AG09319 (cell line): ENCODE measurements at places on chromosomes 7 and 10.
A peak's percentile ranks its signal among the peaks of the same experiment; 100 is the strongest.

GRCh38 chr10:119404719-119405519 lies 137.6 kb downstream of the RGS10 start:
- DNase-seq, result no peak

- DNase-seq, result no peak
Measured at GRCh38 chr7:7582596-7582995, 15.9 kb downstream of the MIOS start.

DNA sequence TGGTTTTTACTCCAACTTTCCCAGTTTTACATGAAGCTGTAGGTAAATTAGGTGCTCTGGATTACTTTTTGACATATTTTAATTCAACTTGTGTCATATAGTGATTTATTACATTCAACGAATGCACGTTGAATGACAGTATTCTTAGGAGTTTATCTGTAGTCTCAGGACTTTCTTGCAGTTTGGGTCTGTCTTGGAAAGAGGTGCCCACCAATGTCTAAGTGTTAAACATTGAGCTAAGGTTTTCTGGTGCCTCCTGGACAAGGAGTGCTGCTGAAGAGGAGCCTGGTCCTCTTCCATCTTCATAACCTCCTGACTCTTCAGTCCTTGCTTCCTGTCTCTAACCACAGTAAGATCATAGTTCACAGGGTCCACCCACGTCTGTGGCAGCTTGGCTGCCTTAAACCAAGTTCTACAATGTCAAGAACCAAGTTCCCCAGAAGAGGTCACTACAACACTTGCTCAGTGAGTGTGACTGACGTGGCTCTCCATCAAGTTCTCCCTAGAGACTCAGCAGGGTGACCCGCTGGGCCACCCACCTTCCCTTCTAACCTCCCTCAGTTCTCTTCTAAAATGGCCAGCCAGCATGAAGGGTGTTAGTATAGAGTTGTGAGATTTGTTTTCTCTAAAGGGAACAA lies 6.1 kb downstream of the NPY start:
- DNase-seq, result no peak

- DNase-seq, result no peak
Measured at GRCh38 chr10:49050906-49051305, 64.4 kb downstream of the VSTM4 start.

- DNase-seq, result no peak
Measured at GRCh38 chr7:129122078-129122750, 22.3 kb upstream of the TSPAN33 start.

DNA sequence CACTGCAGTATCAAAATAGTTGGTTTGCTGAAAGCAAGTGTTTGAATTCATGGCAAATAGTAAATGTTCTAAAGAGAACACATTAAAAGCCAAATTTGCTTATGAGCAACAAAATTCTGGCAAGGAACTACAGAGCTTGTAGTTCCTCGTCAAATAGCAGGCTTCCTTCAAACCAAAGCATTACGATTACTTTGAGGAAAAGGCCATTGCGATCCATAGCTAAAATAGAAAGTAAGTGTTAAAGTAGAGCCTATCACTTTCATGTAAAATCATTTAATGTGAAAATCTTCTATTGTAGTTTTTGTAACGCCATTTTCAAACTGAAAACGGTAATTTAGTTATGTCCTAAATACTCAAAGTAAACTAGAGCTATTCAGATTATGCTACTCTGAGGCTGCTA lies 20.1 kb downstream of the CACNA2D1 start:
- no peak for DNase-seq

DNA sequence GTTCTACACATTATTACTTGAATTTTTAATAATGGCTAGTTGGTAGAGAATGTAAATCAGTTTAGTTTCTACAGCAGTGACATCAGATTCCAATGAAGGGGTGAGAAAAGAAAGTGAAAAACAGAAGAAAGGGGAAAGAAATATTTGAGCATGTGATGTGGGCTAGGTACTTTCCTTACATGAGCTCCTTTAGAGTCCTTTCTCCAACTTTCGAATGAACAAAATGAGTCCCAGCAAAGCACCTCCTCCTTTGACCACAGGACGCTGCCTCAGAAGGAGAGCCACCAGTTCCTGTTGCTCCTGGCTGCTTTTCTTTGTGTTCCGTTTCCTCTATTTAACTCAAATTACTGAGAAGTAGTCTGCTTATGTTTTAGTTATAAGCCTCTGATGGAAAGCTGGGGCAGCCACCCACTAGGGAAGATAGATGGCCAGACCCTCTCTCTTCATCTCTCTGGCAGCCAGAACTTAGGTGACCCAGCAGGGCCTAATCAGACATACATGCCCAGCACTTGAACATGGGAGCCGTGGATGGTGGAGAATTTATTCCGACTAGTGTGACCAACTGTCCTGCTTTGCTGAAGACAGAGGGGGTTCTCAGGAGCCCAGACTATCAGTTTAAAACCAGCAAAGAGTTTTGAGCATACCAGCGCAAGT lies 82.4 kb upstream of the NME8 start:
- DNase-seq, result no peak

DNA sequence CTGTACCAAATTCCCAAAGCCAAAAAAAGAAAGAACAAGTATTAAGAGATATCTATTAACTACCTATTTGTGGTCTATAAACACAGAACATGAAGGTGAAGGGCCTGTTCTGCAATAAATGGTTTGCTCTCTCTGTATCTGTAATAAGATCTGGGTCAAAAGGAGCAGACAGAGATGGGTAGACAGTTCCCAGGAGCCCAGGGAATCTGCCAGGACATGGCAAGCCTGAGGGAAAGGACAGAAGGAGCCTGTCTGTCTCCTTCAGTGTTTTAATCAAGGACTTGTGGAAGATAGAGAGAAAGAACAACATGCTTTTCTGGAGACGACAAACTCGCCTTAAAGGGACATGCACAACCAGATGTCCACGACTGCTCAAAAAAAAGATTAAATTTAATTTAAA lies 165.7 kb downstream of the ELMO1 start:
- DNase-seq, result no peak

GRCh38 chr7:17239683-17240521 lies 58.5 kb upstream of the AHR start:
- DNase-seq, result peak; percentile 19

DNA sequence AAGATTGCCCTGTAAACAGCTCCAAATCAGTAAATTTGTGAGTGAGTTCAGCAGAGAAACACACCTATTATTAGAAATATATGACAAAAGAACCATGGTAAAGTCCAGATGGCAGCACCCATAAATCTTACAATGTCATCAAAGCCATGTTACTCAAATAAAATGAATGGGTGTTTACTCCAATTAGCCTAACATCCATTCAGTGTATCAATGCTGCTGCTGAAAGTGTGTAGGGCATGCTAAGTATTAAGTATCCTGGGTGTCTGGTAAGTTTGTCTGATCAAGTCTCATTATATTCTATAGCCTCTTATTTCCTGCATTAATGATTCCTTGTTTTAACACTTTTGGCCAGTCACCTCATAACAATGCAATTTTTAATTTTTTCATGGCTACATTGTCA lies 185.5 kb upstream of the STEAP4 start:
- no peak for DNase-seq

- no peak for DNase-seq
Measured at GRCh38 chr10:14904316-14904732, 25.7 kb downstream of the SUV39H2 start.

- peak; percentile 68 for DNase-seq
Measured at GRCh38 chr10:45008524-45009161, 7.9 kb downstream of the ZNF22 start.

DNA sequence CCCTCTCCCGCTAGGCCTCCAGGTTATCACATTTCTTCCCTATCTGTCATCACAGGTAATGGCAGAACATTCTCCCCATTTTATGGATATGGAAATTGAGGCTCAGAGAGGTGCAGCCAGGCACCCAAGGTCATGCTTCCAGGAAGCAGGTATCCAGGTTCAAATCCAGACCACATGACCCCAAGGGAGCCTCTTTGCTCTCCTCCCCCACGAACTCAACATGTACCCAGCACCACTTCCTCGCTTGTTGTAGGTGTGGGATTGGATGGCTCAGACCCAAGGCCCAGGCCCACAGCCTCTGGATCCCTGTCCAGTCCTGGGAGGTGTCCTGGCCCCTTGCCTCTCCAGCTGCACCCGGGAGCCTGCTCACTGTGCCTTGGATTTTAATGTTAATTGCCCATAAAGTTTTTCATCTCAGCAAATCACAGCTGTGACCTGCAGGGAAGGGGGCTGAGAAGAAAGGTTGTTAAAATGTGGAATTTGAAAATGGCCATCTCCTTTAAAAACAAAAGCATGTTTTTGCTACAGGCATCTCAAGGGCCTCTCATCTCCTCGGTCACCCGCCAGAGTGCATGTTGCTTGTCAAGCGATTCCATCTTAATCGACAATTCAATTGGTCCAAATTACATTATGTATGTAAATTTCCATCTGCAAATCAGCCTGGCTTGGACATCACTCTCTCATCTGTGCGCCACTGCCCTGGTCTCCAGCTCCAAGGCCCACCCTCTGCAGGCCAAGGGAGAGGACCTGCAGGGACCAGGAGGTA lies 205.4 kb upstream of the ZMIZ1 start:
- no peak for DNase-seq

DNA sequence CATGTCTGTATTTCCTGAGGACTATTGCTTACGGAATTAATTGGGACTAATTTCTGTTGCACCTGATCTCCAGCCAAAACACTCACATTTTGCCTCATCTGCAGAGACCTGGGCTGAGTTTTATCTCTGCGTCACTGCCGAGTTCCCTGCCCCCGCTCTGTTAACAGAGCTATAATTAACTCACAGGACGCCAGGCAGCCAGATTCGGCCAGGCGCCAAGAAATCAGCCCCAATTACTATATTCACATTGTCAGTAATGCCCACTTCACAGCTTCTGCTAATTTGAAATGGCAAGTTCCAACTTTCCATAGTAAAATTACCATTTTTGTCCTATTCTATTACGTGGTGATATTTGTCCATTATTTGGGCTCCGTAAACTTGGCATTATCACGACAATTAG lies 130.5 kb downstream of the CUX1 start:
- no peak for DNase-seq

DNA sequence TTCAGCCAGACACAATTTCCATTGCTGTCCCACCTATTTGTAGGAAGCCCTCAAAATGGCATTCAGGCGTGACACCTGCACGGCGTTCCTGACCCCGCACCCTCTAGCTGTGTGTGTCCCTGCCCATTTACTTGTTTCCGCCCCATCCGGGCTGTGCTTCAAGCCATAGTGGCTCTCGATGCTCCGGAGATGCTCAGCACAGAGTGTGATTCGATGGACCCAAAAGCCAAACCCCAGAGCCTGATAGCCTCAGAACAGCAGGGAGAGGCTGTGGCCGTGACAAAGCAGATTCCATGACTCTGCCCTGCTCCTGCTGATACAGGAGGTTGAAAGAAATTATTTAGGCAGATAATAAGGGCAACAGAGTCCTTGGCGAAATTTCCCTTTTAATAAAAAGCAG lies 13.4 kb downstream of the BUD31 start:
- no peak for DNase-seq

- DNase-seq, result peak; percentile 48
Measured at GRCh38 chr10:788796-789748, 99.6 kb upstream of the DIP2C start.

DNA sequence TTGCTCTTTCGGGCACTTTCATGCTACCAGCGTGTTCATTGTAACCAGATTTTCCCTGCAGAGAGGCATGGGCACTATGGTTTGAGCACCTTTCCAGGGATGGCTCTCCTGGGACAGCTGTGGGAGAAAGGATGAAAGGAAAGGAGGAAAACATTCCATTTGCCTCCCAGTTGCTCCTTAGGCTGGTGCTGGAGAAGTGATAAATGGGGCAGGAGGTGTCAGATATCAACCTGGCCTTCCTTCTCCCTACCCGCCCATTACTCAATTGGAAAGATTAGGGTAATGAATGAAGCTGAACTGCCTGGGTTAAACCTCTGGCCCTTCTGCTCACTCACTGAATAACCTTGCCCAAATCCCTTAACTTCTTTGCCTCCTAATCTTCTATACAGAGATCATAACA lies 228.4 kb downstream of the PLXNA4 start:
- DNase-seq, result no peak

DNA sequence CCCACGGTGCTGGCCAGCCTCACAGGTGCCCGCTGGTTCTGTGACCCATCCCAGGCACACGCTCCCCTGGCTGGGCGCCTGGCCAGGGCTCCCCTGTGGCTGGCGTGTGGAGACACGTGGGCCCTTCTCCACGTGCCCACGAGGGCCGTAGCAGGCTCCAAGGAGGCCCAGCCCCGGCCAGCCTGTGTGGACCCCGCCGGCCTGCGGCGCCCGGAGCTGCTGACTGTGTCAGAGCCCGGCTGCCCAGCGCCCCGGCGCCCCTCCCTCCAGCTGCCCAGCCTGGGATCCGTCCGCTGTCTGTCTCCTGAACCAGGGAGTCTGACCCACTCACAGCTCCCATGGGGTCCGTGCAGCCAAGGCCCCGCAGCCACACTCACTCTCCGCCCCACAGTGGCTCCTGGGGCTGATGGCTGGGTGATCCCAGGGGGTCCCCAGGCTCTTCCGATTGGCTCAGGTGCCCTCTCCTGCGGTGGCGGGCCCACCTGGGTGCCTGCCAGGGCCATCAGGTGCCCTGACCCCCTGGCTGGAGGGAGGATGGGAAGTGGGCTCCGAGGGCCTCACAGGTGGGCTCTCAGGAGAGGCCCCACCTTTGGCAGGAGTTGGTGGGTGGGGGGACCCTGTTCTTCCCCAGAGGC lies 9.6 kb downstream of the TMEM184A start:
- no peak for DNase-seq

GRCh38 chr10:31296754-31297153 lies 22.3 kb upstream of the ZEB1 start:
- DNase-seq, result no peak

- no peak for DNase-seq
Measured at GRCh38 chr10:131933696-131934086, 32.9 kb downstream of the PPP2R2D start.

DNA sequence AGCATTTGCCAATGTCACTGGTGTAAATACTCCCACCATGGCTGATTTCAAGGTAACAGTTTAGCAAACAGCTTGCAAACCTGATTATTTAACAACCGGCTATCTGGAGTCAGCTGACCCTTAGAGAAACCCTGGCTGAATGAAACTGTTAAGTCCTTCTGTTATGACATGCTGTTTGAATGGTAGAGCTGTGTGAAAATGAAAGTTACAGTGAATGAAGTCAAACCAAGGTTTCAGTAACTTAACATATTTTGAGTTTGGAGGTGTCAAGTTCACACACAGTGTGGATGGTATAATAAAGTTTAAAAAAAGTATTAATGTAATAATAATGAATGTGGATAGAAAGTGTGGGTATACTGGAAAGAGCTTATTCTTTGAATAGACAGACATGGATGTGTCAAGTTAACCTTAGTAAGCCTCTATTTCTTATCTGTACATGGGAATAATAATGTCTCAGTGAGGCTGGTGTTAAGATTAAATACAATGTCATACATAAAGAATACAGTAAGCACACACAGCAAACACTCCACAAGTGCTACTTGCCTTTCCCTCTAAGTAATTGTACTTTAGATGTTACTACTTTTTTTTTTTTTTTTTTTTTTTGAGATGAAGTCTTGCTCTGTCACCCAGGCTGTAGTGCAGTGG lies 150.4 kb downstream of the TAX1BP1 start:
- no peak for DNase-seq

DNA sequence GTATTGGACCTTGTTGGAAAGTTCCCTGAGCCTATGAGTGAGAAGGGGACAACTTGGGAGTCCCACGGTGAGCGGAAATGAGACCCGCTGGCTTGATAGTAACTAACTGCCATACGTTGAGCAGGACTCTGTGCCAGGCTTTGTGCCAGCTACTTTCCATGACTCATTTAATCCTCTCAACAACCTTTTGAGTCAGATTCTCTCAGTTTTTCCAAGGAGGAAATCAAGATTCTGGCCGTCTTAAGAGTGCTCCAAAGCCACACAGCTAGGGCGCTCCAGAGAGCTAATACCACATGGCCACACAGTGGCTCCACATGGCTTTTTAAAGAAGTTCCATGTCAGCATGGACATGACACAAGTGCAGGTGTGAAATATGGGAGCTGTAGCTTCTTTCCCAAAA lies 55.7 kb downstream of the NOD1 start:
- DNase-seq, result no peak
